ENCODE measurements at places on chromosomes 4 and X.

DNA sequence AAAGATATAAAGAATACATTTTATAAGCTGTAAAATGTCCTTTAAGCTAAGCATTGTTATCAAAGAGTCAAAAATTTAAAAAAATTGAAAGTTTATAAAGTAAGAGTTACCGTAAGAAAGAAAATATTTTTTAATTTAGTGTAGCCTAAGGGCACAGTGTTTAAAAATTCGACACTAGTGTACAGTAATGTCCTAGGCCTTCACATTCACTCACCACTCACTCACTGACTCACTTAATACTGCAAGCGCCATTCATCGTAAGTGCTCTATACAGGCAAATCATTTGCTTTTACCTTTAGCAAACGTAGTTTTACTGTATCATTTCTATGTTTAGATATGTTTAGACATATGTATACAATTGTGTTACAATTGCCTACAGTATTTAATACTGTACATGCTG lies 20.2 kb downstream of the GLRA3 start:
- no peak for DNase-seq

- no peak for DNase-seq
Measured at GRCh38 chrX:43882294-43882681, at the start of gene MAOB. MAOB (minus strand) TSS chrX:43882450; CDS start chrX:43882299, 151 bp downstream.

- no peak for DNase-seq
Measured at GRCh38 chr4:38752372-38752940, 30.3 kb downstream of the TLR10 start.

GRCh38 chr4:122921971-122922876 lies at the start of gene NUDT6:
NUDT6 (minus strand) TSS chr4:122922597; CDS start chr4:122922572, 25 bp downstream.
- peak; percentile 5 for DNase-seq

DNA sequence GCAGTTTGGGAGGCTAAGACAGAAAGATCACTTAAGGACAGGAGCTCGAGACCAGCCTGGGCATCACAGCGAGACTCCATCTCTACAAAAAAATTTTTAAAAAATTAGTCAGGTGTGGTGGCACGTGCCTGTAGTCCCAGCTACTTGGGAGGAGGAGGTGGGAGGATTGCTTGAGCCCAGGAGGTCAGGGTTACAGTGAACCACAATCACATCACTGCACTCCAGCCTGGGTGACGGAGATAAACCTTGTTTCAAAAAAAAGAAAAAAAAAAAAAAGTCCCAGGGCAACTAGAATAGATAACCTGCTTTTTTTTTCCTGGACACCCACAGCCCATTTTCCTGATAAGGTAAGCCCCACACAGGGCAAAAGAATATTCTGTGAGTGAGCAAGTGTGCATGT lies 96.3 kb downstream of the C4orf51 start:
- no peak for DNase-seq

DNA sequence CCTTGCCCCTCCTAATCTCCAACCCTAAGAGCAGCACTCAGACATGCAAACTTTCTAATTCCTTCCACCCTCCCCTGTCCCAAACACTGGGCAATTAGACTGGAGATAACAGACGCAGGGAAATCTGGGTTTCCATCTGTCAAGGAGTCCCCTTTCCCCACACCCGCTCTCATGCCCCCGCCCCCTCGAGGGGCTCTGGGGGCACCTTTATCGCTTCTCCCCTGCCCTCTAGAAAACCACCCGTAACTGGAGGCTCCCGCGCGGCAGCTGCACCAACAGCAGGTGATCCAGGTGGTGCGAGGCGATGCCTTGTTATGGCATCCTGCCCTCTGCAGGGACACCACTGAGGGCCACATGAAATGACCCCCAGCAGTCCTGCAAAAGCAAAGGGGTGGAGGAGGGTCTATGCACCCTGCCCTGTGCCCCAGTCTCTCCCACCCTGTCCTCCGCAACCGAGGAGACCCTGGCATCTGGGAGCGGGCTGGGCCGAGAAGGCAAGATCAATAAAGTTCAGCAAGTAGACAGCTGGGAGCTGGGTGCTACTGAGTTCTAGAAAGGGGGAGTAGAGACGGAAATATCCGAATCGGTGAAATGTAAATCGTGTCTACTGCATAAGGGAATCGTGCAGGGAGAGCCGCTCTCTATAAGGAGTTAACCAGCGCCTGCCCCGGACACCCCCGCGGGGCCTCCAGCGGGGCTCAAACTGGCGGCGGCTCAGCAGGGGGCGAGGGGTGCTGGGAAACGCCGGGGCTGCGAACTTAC lies 1.6 kb downstream of the KCTD8 start:
- DNase-seq, result no peak

DNA sequence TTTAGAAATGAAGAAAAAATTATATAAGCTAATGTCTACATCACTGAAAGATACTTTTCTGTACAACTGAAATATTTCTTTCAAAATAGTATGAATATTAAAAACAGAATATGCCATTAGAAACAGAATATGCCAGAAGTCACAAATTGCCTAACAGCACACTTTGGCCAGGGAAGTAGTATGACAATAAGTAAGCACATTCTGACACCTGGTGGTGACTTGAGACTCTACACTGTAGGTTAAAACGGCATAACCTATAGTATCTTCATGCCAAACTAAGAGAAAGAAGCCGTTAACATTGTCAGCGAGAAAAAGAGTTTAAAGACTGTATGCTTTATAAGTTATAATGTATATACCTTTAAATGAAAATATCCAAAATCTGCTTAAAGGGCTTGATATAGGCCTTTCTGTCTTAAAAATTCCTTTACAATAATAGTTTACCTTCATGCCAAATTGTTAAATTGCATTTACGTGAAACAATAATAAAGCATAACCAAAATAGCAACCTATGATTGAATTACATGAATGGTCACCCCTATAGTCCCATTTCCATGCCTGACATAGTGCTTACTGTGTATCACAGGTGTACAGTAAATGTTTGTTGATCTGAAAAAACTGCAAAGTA lies 32.8 kb downstream of the FAM13A start:
- peak; percentile 37 for DNase-seq

DNA sequence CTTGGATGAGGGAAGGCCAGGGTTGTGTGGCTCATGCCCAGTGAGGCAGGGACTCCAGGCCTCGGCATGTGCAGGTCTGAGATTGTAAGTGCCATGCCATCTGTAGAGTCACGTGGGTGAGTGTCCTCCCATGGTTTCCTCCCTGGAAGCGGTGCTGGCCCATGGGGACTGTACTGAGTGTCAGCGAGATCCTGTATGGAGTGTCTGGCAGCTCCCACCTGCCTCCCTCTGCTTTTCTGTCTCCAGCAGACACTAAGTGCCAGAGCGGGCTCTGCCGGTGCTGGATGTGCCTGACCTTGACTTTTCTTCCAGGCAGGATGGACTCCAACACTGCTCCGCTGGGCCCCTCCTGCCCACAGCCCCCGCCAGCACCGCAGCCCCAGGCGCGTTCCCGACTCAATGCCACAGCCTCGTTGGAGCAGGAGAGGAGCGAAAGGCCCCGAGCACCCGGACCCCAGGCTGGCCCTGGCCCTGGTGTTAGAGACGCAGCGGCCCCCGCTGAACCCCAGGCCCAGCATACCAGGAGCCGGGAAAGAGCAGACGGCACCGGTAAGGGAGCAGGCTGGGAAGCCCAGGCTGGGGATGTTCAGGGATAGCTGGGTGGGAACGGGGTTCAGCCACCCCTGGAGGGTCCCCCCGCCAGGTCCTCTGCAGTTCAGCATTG lies 7.6 kb downstream of the WFS1 start:
- no peak for DNase-seq

- no peak for DNase-seq
Measured at GRCh38 chr4:40722576-40723161, 27.1 kb upstream of the NSUN7 start.

- DNase-seq, result no peak
Measured at GRCh38 chr4:87465739-87466366, 43.5 kb downstream of the NUDT9 start.

DNA sequence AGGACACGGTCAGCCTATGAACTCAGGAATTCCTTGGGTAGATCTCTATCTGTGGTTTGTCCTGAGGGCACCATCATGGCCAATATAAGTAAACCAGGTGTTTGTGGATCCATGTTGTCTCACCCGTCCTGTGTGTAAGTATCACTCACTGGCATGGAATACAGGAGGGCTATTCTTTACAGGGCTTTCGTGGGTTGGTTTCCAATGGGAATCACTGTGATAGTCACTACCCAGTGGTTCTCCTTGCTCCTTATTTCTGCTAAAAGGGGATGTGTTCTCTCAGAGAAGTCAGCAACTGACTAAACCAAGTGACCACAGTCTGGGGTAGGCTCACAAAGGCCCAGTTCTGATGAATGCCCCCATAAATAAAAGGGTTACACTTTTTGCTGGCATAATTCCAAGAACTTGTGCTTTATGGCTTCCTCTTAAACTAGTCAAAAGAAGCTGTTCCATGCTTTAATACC lies 236.7 kb upstream of the JADE1 start:
- DNase-seq, result no peak

DNA sequence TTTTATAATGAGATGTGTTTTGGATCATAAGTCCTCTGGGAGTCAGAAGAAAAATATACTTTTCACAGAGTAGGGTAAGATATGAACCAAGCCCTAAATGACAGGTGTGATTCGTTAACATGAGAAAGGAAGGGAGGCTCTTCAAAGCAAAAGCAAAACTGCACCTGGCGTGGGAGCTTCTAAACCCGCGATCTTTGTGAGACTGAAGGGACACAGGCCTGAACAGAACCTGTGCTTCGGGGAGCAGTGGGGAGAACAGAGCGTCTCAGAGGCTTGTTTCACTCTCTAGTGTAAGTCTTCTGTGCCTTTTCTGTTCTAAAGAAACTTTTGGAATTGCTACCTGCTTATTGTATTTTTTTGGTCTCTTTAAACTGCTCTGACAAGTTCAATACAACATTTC lies 30.2 kb upstream of the CYP4V2 start:
- DNase-seq, result no peak

- no peak for DNase-seq
Measured at GRCh38 chrX:39008549-39008948, 207.3 kb downstream of the MID1IP1 start.

DNA sequence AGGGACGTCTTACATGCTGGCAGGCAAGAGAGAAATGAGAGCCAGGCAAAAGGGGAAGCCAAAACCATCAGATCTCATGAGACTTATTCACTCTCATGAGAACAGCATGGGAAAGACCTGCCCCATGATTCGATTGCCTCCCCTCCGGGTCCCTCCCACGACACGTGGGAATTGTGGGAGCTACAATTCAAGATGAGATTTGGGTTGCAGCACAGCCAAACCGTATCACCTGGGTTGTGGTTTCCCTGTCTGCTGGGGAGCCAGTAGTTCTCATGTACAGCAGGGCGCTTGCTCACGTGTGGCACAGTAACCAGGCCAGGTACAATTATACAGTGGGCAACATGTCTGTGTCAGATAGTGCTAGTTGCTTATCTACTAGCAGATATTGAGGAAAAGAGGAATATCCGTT lies 11.1 kb upstream of the RS1 start:
- no peak for DNase-seq

DNA sequence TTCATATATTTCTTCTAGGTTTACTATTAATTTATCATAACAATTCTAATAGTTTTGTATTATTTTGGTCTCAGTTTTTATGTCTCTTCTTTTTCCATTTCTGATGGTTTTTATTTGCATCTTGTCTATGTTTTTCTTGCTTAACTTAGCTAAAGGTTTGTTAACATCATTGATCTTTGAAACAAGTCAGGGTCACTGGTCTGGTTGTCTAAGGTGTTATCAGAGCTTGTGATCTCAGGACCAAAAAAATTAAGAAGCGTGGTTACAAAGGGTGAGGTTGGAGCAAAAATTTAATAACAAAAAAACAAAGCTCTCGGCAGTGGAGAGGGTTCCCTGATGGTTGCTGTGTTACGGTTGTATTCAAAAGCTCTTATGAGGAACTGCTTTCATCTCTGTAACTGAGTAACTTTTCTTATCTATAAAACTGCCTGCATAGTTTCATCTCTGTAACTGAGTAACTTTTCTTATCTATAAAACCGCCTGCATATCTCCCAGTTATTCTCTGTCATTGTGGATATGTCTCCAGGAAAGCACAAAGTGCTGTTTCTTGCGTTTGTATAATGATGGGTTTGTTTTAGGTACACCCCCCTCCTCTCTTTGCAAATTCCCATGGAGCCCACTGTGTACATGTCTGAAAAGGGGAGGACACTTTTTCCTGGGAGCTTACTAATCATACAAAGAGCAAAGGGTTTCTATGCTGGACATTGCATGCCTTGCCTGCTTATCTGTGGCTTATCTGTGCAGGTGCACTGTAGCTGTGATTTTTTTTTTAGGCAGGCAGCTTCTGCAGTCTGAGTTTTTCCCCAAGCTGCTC lies 62.4 kb upstream of the UGT2B15 start:
- no peak for DNase-seq

DNA sequence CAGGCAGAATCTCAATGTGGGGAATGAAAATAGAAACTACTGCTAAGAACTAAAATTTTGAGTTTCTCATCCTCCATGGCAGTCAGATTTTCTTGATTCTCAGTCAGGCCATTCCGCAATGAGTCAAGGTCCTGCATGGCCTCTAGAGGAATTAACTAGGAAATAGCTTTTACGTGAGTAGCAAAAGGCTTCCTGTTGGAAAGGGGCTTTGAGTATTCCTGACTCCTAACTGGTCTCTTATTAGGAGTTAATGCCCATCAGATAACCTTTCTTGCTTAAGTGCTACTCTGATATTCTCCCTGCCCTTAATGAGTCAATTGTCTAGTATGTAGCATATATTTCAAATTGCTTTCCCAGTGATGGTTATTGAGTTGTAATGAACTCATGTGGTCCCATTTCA lies 65.7 kb upstream of the ARHGAP24 start:
- DNase-seq, result no peak
